ENCODE measurements at places on chromosomes 3 and 15. TPM values are rescaled to one million over a fixed set of nuclear protein-coding genes. Genes with fewer than 3 reads are reported as not detected.
A peak's percentile ranks its signal among the peaks of the same experiment; 100 is the strongest.

GRCh38 chr3:175713268-175713667 lies 854.1 kb downstream of the NAALADL2 start:
- peak; percentile 22 for DNase-seq

GRCh38 chr15:45448066-45448915 lies 69.9 kb upstream of the GATM start:
- peak; percentile 38 for DNase-seq

Gene KIF7
- total RNA-seq = 5.0 TPM

Gene CCR4
- total RNA-seq = not detected

DNA sequence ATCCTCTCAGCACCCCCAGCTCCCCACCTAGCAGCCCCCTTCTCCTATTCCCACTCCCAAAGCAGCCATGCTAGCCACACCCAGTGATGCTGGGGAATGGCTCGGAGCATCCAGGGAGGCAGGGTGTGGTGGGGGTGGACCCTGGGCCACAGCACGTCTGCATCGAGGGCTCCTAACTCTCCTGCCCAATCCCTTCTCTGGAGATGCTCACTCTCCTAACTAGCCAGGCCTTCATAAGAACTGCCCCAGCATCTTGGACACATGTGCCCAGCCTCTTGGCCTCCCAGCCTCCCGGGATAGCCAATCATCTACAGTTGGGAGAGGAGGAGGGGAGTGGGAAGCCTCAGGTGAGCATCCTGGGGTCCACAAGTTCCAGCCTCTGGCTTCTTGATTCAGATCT lies 2.7 kb downstream of the PCBP4 start:
- no peak for DNase-seq

Gene VGLL3
- 97.3 TPM for total RNA-seq
